Stimulated activated CD4-positive, alpha-beta T cell treated with anti-CD3 and anti-CD28 coated beads, Interleukin-1b, Interleukin-23, amount 100 ng/mL, for 1 hour (primary cell): ENCODE measurements at places on chromosomes 2 and 18.

GRCh38 chr18:34049511-34049910 is 175.2 kb downstream of the NOL4 start:
- DNase-seq, result no peak

- DNase-seq, result no peak
Measured at GRCh38 chr2:152421521-152422370, 86.8 kb downstream of the FMNL2 start.

GRCh38 chr2:156065912-156066311 is 266.6 kb downstream of the NR4A2 start:
- DNase-seq, result no peak

- DNase-seq, result no peak
Measured at GRCh38 chr18:78431606-78432005, 548.0 kb upstream of the SALL3 start.

DNA sequence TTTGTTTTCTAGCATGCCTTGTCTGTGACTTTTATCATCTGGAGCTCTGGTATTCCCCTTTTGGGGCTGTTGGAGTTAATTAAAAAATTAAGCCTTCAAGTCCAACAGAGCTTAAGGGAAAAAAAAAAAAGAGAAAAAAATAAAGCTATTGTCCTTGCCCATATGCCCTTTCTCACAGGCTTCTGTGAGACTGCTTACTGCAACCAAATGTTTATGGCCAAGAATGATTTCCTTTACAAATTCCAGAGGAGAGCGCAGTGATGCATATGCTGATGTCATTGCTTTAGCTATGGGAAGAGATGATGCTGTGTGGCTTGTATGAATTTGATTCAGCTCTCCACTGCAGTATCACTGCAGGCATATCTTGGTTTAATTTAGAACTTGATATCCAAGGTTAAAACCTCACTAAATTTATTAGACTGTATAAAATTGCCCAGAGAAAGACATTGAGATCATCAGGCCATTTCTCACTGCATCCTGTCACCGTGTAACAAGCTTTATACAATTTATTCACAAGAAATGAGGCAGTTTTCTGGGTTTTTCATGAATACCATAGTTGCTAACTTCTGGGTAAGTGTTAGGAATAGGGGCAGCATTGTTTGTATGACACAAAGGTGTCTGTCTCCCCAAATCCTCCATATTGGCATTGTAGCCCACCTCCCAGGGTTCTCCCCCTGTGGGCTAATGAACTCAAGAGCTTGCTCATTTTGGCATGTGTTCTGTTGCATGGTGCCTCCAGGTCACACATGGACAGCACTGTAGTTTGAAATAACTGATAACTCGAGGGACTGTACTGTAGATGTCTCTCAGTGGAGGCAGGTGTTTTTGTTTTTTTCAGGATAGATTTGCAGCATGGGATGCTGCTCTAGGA is 85.0 kb downstream of the TANC1 start:
- no peak for DNase-seq

DNA sequence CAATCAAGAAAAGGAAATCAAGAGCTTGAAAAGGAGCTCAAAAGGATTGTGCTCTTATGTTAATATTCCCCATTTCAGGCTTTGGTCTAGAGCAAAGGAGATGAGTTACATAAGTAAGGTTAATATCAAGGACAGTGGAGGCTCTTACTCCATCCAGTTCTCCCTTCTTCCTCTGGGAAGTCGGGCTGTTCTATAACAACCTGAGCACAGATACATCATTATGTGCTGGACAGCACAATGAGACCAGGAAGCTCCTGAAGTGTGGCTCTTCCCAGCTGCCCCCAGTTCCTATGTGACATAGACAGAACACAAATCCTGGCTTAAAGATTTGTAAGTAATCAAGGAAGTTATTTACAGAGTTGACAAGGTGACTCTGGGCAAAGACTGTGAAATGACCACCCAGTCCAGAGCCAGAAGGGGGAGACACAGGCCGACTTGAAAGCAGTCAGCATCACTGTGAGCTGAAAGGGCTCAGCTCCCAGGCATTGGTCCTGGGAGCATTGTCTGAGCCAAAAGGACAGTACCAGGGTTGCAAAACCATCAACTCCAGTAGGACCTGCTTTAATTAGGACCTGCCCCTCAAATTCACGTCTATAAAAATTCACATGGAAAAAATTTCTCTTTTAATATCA is 917.6 kb upstream of the ACVR2A start:
- DNase-seq, result no peak

- DNase-seq, result no peak
Measured at GRCh38 chr2:105373895-105374401, 24.9 kb downstream of the FHL2 start.

- no peak for DNase-seq
Measured at GRCh38 chr2:128832946-128833663, 514.4 kb upstream of the HS6ST1 start.

GRCh38 chr2:147358375-147358774 is 486.5 kb upstream of the ACVR2A start:
- no peak for DNase-seq

- DNase-seq, result no peak
Measured at GRCh38 chr2:36376992-36377738, 21.6 kb downstream of the CRIM1 start.

DNA sequence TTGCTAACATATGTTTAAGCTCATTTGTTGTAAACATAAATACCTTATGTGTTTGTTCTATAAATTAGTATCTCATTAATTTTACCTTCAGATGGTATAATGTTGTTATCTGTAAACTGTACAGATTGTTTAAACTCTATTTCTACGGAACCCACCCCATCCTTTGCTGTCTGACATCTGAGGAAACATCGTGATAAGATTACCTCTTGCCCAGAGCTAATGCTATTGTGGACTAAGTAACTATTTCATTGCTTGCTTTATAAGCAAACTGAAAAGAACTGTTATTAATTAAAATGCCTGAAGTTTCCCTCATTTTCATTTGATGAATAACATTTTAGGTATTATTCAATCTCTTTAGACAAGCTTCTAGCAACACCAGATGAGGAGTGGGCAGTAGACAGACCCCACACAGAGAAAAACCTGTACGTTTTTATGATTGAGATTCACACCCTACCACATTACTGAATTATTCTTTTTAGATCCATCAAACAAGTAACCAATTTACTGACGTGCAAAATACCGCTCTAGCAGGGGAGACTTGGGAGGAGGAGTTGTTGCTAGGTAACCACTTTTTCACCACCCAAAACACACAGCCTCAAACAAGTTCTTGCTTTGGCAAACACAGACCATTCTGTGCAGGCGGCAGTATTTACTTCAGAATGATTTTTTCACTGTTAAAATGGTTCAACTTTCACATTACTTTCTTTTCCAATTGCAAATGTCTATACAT is 1.9 kb upstream of the SYT4 start:
- no peak for DNase-seq

GRCh38 chr2:37659723-37660122 is 11.7 kb downstream of the CDC42EP3 start:
- no peak for DNase-seq

- no peak for DNase-seq
Measured at GRCh38 chr2:170500104-170500503, 215.0 kb upstream of the SP5 start.

GRCh38 chr2:85265304-85265703 is 62.5 kb downstream of the TGOLN2 start:
- no peak for DNase-seq

GRCh38 chr2:219731173-219731572 is 103.7 kb downstream of the SLC4A3 start:
- DNase-seq, result no peak

DNA sequence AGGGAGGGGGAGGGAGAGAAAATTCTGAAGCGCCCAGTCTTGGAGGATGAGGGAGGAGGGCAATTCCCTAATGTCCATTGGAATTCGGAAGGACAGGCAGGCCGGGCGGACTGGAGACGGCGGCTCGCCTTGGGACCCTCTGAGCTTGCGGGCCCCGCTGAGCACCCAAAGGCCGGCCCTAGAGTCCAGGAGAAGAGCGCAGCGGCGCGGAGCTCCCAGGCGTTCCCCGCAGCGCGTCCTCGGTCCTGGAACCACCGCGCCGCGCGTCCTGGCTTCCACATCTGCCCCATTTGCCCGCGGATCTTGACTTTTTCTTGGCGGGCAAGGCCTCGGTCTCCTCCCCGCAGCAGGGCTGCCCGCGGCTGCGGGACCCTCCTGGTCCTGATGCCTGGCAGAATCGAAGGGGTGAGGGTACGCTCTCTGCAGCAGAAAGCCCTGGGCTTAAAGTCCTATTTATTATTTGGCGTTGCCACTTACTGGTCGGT is 675 bp upstream of the MLPH start:
- DNase-seq, result no peak

DNA sequence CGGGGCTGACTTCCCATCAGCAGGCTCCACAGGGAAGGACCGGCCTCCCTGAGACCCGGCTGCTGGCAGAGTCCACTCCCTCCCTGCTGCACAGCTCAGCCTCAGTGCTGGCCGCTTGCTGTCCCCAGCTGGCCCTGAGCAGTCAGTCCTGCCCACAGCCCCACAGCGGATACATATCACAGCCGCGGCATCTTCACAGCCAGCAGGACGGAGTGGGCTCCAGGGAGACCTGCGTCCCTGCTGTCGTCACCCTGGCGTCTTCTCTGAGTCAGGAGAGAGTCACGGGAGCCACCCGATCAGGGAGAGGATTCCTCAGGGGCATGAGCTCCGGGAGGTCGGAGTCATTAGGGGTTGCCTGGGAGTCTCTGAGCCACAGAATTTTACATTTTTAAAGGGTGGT is 13.1 kb upstream of the SNTG2 start:
- DNase-seq, result no peak

DNA sequence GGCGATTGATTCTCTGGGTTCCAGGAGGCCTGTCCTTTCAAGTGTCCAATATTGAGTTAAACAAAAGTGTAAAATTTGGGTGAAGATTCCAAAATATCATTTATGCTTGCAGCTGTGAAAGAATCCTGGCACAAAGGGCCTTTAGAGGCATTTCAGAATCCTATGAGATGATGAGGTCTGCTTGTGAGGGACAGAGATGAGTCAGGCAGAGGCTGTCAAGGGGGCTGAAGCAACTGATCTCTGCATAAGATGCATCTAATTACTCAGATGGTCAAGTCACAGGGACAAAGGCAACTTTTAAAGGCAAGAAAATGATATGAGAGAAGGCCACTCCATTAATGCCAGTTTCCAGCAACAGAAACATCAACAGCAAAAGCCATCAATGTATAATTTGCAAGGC is 78.8 kb downstream of the FHOD3 start:
- DNase-seq, result no peak

GRCh38 chr18:61609131-61609530 is 275.9 kb downstream of the CDH20 start:
- no peak for DNase-seq

GRCh38 chr2:46847726-46848412 is 67.7 kb downstream of the MCFD2 start:
- no peak for DNase-seq

GRCh38 chr2:216694082-216694825 is 1.1 kb downstream of the IGFBP5 start:
- no peak for DNase-seq

- no peak for DNase-seq
Measured at GRCh38 chr18:9861933-9862332, 23.8 kb upstream of the TXNDC2 start.

DNA sequence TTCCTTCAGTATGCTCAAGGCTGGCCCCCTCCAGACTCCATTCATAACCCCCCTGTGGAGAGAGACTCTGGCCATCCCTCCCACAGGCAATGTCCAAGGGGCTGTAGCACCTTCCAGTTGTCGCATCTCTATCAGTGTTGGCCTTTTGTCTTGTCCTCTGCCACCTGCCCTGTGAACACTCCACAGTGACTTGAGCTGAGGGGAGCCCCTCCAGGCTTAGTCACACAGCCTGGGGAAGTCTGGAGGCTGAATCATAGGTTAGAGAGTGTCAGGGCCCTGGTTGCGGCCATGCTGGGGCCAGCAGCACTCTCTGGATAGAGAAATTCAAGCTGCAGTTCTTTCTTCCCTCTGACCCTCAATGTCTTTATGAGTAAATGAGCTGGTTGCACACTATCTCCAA is 64.7 kb downstream of the GYPC start:
- DNase-seq, result no peak

DNA sequence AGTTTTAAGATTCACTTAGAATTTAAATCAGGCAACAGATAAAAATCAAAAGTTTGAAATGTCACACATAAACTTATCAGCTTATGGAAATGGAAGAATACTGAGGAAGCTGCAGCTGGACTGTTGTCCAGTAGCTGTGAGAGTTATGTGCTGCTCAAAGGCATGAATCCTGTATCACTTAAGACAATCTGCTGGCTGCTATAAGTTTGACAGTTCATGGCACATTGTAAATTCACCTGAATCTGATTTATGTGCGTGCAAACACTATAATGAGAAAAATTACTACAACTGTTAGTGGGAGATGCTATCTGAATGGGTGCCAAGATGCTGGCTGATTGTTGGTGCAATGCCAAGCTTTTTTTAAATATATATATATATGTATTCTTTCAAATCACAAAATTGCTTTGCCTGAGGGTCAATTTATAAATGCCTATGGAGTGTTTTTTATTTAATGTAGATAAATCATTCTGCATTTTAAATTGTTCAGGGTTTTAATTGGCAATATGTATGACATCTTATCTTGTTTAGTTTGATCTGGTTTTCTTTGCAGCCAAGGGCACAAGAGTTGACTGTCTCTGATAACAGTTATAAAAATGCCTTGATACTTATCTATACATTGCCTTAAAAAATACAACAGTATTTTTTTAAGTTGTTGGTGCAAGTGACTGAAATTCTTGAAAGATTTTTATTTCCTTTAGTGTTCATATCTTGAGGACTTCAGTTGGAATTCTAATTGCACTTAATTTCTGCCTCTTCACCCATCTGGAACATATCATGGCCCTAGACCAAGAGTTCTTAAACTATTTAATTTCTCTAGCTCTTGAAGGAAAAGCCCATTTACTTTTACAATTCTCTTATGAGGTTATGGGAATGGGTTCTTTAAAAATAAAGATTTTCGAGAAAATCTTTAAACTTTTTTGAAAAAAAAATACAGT is 48.7 kb downstream of the CAVIN2 start:
- DNase-seq, result no peak

DNA sequence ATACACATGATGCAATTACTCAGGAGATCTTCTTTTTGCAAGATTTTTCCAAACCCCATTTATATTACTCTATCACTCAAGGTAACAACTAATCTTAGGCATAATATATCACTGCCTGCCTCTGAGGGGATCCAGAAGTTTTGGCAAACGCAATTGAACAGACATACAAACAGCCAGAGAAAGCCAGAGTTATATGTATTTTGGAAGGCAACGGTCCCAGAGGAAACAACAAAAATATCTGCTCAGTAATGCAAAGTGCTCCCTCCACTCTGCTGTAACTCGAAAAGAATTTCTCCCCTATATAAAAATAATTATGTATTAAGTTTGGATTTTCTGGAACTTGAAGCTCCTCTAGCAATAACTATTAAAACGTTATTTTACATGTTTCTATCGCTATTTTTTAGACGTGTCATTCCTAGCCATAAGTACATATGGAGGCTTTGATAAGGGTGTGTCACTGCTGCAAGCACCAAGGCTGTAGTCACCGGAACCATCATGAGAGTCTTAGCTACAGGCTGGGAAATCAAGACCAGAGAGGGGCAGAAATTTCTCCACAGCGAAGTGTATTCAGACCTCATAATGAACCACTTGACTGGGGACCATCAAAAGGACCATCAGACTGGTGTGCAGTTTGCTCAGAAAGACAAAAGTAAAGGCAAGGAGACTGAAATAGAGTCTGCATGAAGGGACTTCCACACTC is 3.7 kb upstream of the GKN1 start:
- DNase-seq, result no peak

GRCh38 chr18:36899289-36899688 is 70.4 kb downstream of the KIAA1328 start:
- no peak for DNase-seq
